HCT116 (cell line): ENCODE measurements at places on chromosomes 2 and 18. TPM values are rescaled to one million over a fixed set of nuclear protein-coding genes. Genes with fewer than 3 reads are reported as not detected.

The CCDC85A gene
- 0.10 TPM for total RNA-seq

The TMEM247 gene
- not detected for total RNA-seq

The HOXD1 gene
- not detected for total RNA-seq

The SH2D6 gene
- 2.7 TPM for total RNA-seq

- H3K4me1 ChIP-seq: no peaks in the 10 kb centered on the region
- H3K4me3 ChIP-seq: no peak overlapping the region
- DNase-seq: no peak
These were observed 121.1 kb upstream of the KLHL14 start for GRCh38 chr18:32893915-32894314.

GRCh38 chr2:219618733-219619122 lies 8.7 kb upstream of the SLC4A3 start:
- no peaks in the 10 kb centered on the region for H3K36me3 ChIP-seq
- DNase-seq: no peak
- H3K27me3 ChIP-seq: no peaks in the 10 kb centered on the region
- no peak overlapping the region for H3K4me3 ChIP-seq

- DNase-seq: no peak
- H3K36me3 ChIP-seq: no peaks in the 10 kb centered on the region
- no peak overlapping the region for H3K4me3 ChIP-seq
These were observed 162.7 kb upstream of the NYAP2 start for GRCh38 chr2:225236769-225237323.

GRCh38 chr18:74679679-74680076 lies 82.0 kb downstream of the ZNF407 start:
- no peak for DNase-seq
- no peaks in the 10 kb centered on the region for H3K27me3 ChIP-seq
- H3K36me3 ChIP-seq: no peaks in the 10 kb centered on the region
- no peak overlapping the region for H3K4me3 ChIP-seq

DNA sequence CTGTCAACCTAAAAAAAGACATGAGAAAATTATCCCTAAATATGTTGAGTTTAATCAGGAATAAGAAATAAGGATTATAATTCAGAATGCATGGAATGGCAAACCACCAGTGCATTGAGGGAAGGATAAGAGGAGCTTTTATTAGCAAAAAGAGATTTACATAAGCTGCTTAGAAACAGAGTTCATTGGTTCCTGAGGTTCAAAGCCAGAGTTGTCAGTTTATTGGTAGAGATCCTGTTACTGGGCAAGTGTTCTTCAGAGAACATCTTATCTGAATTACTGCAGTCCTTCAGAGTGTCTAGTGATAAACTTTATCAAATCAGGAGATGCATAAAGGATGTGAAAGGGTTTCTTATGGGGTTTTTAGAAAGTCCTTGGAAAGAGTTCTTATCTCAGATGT lies 76.0 kb upstream of the MEX3C start:
- H3K4me1 ChIP-seq: no peaks in the 10 kb centered on the region
- no peak for DNase-seq
- no peak overlapping the region for H3K4me3 ChIP-seq
- no peaks in the 10 kb centered on the region for H3K36me3 ChIP-seq

DNA sequence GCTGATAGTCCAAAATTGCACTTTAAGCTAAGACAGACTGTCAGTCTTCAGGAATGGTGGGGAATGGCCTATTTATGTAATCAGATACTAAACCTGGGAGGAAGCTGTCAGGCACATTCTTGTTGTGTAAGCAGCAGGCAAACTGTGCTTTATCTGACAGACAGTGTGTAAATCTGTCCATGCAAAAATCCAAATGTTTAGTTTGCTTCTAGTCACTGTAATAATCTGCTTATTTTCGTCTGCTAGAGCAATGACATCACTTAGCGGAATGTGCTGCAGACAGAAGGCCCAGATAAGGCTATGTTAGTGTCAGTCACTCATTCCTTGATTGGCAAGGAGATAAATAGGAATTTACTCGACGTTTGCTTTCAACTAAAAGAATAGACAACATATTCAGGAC lies 263.5 kb downstream of the ZNF407 start:
- H3K27ac ChIP-seq: no peak overlapping the region
- no peaks in the 10 kb centered on the region for H3K4me1 ChIP-seq
- H3K4me3 ChIP-seq: no peak overlapping the region
- no peak for DNase-seq
- no peaks in the 10 kb centered on the region for H3K36me3 ChIP-seq

DNA sequence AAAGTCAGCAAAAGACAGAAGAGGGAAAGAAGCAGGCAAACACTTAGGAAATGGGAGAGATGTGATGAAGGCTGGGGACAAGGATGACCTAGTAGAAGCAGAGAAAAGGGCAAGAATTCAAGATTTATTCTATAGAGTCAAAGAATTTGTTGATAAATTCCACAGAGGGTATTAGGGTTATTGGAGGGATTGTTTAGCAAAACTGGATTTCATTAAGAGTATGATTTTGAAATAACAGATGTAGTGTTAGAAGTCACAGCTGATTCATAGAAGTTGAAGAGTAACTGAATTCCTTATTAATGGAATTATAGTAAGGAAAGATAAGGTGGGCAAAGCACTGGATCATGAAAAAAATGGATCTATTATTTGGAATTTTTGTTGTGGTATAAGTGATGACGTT lies 48.6 kb downstream of the CEP192 start:
- H3K4me3 ChIP-seq: no peak overlapping the region
- H3K27me3 ChIP-seq: no peaks in the 10 kb centered on the region
- no peaks in the 10 kb centered on the region for H3K4me1 ChIP-seq
- H3K27ac ChIP-seq: no peak overlapping the region

- no peak overlapping the region for H3K4me3 ChIP-seq
- H3K4me1 ChIP-seq: no peaks in the 10 kb centered on the region
- DNase-seq: peak; percentile 29
- peaks cover 44% of the 10 kb centered on the region for H3K27me3 ChIP-seq
- no peaks in the 10 kb centered on the region for H3K36me3 ChIP-seq
- H3K27ac ChIP-seq: no peak overlapping the region
These were observed 28.9 kb upstream of the IER3IP1 start for GRCh38 chr18:47204908-47205522.

GRCh38 chr2:36507408-36507812 lies 90.6 kb downstream of the FEZ2 start:
- no peaks in the 10 kb centered on the region for H3K27me3 ChIP-seq
- peak; percentile 27 for DNase-seq
- H3K36me3 ChIP-seq: no peaks in the 10 kb centered on the region
- H3K27ac ChIP-seq: no peak overlapping the region
- H3K4me1 ChIP-seq: no peaks in the 10 kb centered on the region

GRCh38 chr2:111620281-111620680 lies 263.7 kb downstream of the ANAPC1 start:
- no peaks in the 10 kb centered on the region for H3K27me3 ChIP-seq
- H3K4me3 ChIP-seq: no peak overlapping the region
- H3K36me3 ChIP-seq: no peaks in the 10 kb centered on the region
- DNase-seq: no peak
- no peak overlapping the region for H3K27ac ChIP-seq
